ENCODE measurements at places on chromosomes 1 and 21.

DNA sequence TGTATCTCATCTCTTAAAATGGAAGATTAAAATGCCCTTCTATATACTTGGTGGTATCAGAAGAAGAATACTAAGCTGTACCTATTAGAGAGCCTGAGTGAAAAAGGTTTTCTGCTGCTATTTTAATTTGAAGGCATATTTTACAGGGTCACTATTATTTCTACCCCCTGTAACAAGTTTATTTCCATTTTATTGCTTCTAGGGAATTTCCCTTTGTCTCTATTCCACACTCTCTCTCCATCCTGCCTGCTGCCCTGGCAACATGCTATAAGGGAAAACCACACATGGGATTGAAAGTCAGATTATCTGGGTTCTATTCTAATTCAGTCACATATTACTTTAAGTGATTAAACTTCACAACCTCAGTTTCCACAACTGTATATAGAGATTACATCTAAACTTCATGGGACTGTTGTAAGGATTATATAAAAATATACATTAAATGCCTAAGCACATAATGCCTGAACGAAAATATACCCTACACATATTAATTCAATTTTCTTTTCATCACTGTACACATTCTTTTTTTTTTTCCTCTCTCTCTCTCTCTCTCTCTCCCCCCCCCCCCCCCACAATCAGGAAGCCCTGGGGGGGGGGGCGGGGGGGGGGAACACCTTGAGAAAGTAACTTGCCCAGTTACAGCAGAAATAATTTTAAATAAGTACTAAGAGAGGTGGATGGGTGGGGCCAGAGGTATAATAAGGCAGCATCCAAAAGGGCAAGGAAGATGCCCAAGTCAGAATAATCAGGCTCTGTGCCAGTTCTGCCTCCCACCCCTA is 51.5 kb downstream of the LUZP1 start:
- no peak for DNase-seq

DNA sequence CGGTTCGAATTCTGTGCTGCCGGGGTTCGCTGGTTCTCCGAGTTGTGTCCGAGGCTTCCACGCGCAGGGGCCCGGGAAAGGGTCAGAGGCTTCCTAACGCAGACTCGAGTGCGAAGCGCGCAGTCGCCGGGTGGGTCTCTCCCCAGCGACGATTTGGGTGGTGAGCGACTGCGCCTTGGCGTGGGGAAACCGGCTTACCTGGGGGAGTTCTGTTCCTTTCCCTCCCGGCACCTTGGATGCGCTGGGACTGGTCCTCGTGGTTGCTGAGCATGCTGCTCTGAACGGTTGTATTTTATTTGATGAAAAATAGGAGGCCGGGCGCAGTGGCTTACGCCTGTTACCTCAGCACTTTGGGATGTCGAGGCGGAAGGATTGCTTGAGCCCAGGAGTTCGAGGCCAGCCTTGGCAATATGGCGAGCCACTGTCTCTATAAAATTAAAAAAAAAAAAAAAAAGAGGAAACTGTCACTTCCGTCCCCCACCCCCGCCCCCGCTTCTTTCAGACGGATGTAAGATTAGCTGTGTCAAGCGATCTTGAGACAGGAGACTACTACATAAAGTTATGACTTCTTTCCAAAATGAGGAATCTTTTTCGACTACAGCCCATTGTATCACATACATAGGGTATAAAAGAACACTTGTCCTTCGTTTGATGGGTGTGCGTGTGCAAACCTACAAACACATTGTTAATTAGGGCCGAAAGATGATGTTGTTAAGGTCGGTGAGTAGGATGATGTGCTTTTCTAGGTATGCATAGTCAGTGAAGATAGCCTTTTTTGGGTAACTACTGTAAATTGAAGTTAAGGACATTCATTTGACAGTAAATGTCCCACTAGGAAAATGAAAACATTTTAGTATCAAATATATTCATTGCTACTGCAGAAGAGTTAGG is at the start of gene CCDC18:
CCDC18 (plus strand) TSS at position 2 of the 891 bp plus-strand sequence. CDS start 2,638 bp downstream, outside the sequence.
- no peak for DNase-seq

DNA sequence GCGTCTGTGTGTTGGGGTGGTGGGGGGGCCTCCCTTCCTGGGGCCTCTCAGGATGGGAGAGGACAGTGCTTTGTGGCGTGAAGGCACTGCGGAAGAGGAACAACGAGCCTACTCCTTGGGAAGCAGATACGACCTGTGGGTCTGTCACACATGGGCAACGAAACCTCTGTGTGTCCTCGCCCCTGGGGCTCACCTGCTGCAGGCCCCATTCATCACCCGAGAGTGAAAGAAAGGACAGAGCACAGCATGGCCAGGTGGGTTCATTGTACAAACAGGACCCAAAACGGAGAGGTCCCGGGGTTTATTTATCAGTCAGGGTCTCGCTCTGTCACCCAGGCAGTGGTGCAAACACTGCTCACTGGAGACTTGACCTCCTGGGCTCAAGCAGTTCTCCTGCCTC is 40.1 kb upstream of the LIN9 start:
- DNase-seq, result no peak

DNA sequence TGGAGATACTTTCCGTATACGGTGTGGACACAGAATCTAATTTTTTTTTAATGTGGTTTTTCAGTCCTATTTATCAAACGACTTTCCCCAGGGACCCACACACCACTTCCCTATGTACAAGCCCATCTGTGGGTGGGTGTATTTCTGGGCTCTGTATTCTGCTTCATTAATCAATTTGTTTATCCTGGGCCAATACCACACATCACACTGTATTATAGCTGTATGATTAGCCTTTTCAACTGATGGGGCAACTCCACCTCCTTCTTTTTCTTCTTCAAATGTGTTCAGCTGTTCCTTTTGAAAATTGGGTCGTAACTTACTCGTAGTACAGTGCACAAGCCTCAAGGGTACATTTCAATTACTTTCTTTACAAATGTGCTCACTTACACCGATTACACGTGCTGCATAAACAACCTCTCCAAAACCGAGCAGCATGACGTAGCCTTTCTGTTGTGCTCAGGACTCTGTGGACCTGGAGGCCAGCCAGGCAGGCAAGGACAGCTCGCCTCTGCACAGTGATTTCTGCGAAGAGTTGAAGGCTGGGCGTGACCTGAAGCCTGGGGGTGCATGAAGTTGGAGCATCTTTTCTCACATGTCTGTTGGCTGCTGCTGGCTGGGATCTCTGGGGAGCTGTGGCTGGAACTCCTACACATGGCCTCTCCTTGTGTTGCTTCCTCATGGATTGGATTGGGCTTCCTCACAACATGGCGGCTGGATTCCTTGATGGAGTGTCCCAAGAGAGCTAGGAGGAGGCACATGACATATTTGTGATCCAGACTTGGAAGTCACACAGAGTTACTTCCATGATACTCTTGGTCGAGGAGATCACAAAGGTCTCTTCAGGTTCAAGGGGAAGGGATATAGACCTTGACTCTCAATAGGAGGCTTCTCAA is 126.5 kb downstream of the CRYAA start:
- DNase-seq, result no peak

DNA sequence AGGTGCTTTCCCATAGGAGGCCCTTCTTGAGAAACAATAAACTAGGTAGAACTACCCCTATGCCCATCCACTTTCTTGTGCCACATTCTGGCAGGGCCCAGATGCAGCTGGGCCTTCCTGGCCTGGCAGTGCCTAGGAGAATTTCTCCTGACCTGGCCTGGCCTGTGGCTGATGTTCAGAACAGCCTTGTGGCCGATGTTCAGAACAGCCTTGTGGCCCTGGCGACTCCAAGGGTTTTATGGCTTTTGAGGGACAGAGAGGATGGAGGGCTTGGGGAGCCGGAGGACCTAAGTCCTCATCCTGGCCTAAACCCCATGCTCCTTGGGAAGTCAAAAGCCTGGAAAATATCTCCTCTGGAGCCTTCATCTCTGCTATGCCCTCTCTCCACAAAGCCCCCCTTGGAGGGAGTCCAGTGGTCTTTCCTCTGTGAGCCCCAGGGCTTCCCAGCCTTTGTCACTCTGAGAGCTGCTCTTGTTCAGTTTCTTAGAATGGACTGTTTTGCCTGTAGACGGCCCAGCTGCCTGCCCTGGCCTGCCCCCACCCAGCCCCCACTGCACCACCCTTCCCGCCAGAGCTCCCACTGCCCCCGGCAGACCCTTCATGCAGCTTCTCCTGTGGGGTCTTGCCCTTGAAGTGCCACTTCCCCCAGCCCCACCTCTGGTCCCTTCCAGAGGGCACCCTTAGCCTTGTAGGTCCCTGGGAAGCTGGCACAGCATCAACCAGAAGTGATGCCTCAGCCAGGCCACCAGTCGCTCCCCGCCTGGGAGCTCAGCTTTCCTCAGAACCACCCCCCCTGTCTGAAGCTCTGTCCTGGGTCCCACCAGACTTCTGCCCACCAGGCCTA is 7.0 kb downstream of the GPR37L1 start:
- no peak for DNase-seq

GRCh38 chr21:27035791-27036190 is 68.9 kb upstream of the ADAMTS5 start:
- DNase-seq, result no peak

- no peak for DNase-seq
Observed at GRCh38 chr1:226946285-226946684, 6.2 kb downstream of the COQ8A start.

DNA sequence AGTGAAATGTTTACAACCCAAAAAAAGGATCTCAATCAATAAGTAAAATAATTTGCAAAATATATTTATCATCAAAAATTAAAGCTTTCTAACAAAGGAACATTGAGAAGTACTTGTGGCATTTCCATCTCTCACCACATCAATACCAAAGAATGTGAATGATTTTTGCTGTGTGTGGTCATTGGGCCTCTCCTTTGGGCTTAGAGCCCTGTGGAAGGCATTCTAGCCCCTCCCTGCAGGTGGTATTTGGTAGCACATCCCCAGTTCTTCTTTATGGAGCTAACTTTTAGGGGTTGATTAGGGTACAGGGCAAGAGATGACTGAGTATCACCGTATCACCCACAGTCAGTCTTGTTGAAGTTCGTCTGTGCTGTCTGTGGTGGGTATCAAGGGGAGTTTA is 294.1 kb upstream of the SGIP1 start:
- DNase-seq, result no peak

DNA sequence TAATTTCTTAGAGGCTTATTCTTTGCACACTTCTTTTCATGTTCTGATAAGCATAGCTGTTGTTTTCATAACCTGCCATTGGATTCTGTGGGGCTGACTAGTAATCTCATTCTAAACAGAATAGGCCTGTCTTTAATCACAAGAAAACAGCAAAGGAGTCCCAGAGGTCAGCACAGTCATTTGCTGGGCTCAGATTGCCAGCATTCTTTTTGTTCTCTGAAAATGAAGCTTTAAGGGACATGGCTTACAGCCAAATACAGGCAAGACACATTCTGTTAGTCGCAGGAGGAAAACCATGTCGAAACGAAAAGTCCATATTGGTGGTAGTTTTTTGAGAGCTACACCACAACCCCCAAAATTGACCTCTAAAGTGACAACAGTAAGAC is 75.0 kb downstream of the MRPS6 start:
- no peak for DNase-seq

DNA sequence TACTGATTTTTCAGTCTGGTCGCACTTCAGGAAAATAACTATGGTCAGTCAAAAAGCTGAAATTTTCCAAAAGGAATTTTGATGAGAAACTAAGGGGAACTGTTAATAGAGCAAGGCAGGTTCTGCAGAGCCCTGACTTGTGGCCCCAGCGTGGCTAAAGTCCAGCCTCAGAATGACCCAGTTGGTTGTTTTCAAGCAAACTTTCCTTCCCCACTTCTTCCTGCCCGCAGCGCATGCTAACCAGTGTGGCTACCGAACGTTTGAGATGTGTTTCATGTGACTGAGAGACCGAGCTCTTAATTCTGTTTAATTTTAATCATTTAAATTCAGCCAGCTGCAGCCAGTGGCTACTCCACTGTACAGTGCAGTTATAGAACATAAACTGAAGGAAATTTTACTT is 6.2 kb upstream of the IL10RB start:
- DNase-seq, result no peak

DNA sequence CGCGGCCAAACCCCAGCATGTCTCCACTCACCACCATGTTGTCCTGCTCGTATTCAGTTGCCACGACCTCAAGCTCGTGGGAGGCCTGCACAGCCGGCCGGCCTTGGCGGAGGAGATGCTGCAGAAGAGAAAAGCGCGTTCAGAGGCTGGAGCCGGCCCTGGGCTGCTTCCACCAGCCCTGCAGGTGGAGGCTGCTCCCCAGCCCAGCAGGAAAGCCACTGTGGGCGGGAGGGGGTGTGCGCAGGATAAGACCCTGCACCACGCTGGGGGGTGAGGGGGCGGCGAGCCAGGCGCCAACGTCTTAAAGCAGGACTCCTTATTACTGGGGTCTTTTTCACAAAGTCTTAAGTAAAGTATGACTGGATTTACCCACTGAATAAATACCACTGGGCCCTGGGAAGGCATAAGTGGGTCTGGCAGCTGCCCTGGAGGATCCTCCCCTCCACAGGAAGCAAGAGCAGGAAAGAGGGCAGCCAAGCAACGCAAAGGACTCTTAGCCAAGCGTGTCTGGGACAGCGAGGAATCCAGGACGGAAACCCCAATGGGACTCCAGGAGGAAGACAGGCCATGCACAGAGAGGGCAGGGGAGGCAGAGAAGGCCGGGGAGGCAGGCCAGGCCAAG is 104.8 kb downstream of the NPHP4 start:
- DNase-seq, result no peak

DNA sequence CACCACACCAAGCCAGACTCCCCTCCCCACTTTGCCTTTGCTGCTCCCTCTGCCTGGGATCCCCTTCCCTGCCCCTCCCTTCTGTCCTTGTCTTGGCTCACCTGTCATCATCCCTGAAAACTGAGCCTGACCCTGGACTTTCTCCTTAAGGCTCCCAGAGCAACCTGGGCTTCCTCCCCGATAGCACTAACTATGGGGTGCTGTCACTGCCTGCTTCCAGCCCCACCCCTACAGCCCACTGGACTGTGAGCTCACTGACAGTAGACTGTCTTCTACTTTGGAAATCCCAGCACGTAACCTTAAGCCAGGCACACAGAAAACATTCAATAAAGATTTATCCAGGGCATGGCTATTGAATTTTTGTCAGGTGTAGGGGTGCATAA is 9.5 kb upstream of the CSF1 start:
- no peak for DNase-seq

GRCh38 chr1:230979952-230980351 is 1.1 kb downstream of the ARV1 start:
- no peak for DNase-seq

DNA sequence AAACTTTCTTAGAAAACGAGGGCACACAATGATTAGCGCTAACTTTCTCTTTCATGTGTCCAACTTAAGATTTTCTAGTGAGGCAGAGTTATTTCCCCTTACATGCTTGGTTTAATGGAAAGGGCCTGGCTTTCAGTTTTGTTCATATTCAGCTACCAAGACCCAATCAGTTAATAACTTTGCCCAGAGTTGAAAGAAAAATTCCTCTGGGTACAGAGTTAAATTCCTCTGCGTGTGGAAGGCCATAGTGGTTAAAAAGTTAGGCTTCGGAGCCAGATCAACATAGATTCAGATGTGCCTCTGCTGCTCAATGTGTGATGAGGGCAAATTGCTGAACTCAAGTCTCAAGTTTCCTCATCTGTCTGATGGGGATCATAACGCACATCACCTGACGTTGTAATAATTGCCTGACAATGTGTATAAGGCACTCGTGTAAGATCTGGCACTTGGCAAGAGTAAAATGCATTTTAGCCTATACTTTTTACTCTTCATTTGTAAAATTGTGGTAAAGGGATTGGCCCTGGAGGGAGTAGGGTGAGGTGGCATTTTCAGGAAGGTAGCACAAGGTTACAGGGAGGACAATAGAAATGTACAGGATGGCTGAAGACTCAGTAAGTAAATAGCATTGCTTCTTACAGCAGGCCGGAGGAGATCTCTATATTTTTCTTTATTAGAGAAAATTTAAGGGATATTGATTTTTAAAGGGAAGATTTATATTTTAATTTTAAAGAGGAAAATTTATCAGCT is 103.4 kb downstream of the ROR1 start:
- no peak for DNase-seq
